Epithelial cell of proximal tubule (primary cell): ENCODE measurements at places on chromosomes 5 and 9.

GRCh38 chr5:7755958-7756357 lies 95.0 kb downstream of the CFAP90 start:
- DNase-seq = no peak

- DNase-seq = no peak
Measured at GRCh38 chr5:107551088-107551487, 119.6 kb downstream of the EFNA5 start.

DNA sequence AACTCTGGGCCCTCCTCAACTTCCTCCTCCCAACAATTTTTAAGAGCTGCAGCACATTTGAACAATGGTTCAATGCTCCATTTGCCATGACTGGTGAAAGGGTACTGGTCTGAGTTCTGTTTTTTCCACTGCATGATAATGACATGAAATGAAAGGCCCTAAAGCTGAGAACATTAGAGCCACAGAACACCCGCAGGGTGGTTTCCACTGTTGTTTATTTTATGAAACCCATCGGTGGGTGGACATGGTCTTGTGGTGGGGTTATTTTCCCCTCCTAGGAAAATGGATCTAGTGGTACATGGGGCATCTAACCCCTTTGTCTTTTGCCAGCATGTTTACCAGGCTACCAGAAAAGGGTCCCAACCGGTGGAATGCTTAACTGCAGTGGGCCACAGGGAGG lies 71.8 kb downstream of the SMARCA2 start:
- no peak for DNase-seq

- DNase-seq = no peak
Measured at GRCh38 chr5:58544926-58545325, 37.9 kb upstream of the RAB3C start.

GRCh38 chr9:120363697-120364096 lies 216.3 kb downstream of the CDK5RAP2 start:
- no peak for DNase-seq

GRCh38 chr5:160445132-160445531 lies 23.5 kb downstream of the PTTG1 start:
- DNase-seq = no peak
